ENCODE measurements at places on chromosomes 12 and 14.
A peak's percentile ranks its signal among the peaks of the same experiment; 100 is the strongest.

- no peak for DNase-seq
Observed at GRCh38 chr14:27243365-27243764, 645.5 kb upstream of the NOVA1 start.

DNA sequence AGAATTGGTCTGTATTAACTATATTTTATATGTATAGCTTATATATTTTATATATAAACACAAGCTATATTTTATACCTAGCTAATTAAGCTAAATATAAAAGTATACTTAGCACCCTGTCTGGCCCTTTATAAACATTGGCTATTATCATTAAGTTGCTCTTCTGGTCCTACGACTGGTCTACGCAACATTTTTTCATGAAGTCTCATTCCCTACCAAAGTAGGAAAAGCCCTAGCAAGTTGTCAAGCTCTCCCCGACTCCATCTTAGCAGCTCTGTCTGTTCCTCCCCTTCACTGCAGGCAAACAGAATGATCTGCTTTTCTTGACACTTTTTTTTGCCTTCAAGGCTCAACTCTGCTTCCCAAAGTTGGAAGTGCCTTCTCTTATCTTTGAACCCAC lies 36.7 kb upstream of the ELK3 start:
- DNase-seq, result no peak

- DNase-seq, result no peak
Observed at GRCh38 chr12:2248087-2248900, 195.5 kb downstream of the CACNA1C start.

- DNase-seq, result no peak
Observed at GRCh38 chr14:54727929-54728328, 161.0 kb downstream of the SAMD4A start.

DNA sequence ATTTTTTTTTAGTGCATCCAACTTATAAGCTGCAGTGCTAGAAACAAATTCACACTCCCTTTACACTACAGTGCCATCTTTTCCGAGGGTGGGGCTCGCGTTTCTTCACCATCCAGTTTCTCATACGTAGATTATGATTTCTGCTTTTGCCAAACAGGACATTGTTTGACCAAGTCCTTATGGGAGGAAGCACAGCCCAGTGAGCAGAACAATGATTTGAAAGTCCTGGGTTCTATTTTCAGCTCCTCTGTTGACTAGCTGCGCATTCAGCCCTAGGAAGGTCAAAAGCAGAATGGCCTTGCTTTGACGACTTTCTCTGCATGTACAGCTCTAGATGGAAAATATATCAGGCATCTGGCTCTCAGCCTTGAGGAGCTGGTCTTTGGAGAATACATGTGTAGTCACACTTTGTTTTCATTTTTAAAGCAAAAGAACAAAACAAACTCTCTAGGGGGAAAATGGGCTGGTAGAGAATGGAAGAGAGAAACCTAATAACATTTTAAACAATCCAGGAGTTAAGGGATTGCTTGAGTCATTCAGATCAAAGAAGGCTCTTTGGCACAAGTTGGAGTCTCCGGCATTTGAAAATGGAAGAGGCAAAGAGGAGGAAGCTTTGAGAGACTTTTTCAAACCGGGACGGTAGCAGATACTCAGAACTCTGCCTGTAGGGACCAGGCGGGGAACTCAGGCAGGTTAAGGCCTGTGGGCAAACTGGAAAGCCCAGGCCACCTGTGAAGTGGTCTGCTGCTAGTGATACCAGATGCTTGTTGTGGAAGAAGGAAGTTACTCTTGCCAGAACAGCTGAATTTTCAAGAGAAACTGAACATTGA lies 257.3 kb upstream of the PLEKHG7 start:
- DNase-seq, result no peak

DNA sequence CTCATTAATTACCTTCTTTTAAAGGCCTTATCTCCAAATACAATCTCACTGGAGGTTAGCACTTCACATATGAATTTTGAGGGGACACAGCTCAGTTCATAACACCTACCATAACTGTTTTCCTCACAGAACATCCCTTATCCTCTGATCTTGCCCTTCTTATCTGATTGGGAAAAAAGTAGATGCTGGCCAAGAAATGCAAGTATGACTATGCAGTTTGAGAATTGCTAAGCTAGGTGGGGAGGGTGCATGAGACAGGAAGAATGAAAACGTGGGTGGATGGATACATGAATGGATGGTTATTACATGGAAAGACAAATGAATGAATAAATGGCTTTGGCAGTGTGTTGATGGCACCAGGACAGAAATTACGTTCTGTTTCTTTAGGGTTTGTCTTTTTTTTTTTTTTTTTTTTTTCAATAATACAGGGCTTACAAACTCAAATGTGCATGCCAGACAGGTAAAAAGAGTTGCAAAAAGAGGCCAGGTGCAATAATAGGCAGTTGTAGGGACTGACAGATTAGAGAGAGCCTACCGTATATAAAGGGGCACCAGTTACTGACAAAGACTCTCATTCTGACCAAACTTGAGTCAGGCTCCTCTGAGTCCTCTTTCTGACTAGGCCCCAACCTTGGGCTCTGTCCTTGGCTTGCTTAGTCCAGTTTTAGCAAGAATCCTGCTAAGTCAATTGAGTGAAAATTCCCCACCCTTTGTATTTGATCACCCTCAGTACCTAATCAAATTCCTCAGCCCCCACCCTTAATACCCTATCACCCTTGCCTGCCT lies 304.9 kb downstream of the ZFP36L1 start:
- DNase-seq, result no peak

DNA sequence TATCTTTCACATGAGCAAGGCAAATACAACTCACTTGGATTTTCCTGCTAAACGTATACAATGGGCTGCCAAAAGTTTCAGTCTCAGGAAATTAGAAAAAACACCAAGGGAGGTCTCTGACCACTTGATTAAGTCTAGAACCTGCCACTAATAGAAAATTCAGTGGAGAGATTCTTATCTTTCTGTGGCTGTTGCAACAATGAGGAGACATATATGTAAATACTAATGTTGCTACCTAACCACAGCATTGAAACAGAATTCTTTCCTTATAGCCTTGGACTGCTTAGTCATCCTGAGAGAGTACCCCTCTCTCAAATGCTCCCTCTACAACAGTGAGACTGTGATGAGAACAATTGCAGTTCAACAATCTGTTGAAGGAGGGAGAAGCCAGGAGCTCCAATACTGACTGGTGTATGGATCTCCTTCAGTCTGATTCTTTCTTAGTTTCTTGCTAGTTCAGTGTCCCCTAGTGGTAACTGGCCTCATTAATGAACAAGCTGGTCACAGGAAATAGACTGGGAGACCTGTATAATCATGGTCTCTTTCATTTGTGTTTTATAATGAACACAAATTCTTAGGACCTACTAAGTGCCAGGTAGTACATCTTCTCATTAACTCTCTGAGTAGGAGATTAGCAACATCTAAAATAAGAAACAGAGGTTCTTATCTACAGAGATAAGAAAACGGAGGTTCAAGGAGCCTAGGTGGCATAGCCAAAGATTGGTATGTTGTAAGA lies 164.5 kb downstream of the SLC38A4 start:
- DNase-seq, result no peak

- no peak for DNase-seq
Observed at GRCh38 chr12:113852695-113853490, 113.2 kb downstream of the RBM19 start.

DNA sequence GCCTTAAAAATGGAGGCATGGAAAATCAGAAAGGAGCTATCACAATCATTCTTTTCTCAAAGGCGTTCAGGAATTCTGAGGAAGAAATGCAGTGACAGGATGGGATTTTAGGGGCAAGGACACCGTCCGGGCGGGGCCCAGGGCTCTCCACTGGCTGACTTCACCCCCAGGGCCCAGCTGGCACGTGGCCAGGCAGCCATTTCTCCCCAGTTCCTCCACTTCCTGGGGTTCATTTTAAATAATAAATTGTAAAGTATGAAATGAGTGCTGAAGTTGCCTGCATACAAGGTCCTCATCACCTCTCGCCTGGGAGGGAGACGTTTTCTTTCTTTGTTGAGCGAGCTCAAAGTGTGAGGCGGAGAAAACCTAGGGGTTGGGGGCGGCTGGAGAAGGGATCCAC lies 73.8 kb downstream of the WDR20 start:
- DNase-seq, result no peak

- no peak for DNase-seq
Observed at GRCh38 chr12:2264651-2265232, 212.0 kb downstream of the CACNA1C start.

DNA sequence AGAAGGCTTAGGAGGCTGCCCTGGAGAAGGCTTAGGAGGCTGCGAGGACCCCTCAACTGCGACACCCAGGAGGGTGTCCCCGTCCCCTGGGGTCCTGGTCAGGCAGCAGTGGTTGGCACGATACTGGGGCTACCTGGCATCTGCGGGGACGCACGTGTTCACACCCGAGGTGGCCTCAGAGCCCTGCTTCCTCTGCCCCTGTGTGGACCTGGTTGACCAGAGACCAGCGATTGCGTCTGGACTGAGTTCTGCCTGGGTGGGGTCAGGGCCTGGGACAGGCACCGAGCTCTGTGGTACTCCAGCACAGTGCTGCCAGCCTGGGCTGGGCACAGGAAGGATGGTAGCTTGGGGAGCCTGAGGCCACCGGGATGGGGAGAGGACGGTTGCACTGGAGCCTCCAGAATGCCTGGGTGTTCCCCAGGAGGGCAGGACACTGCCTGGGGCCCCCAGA lies 735 bp downstream of the ASPG start:
- no peak for DNase-seq

DNA sequence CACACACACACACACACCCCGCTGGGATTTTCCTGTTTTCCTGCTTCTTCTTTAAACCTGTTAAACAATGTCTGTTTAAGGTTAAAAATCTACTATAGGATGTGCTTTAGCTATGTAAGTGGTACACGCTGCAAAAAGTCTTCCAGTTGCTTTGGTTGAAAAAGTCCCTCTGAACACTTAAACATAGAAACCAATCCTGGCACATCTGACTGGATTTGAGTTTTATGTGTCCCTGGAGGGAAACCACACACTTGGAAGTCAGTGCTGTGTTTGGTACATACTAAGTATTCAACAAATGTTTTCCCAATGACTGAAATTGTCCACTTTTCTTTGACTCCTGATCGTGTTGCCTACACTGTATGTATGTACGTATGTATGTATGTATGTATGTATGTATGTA lies 22.0 kb downstream of the CFL2 start:
- no peak for DNase-seq

DNA sequence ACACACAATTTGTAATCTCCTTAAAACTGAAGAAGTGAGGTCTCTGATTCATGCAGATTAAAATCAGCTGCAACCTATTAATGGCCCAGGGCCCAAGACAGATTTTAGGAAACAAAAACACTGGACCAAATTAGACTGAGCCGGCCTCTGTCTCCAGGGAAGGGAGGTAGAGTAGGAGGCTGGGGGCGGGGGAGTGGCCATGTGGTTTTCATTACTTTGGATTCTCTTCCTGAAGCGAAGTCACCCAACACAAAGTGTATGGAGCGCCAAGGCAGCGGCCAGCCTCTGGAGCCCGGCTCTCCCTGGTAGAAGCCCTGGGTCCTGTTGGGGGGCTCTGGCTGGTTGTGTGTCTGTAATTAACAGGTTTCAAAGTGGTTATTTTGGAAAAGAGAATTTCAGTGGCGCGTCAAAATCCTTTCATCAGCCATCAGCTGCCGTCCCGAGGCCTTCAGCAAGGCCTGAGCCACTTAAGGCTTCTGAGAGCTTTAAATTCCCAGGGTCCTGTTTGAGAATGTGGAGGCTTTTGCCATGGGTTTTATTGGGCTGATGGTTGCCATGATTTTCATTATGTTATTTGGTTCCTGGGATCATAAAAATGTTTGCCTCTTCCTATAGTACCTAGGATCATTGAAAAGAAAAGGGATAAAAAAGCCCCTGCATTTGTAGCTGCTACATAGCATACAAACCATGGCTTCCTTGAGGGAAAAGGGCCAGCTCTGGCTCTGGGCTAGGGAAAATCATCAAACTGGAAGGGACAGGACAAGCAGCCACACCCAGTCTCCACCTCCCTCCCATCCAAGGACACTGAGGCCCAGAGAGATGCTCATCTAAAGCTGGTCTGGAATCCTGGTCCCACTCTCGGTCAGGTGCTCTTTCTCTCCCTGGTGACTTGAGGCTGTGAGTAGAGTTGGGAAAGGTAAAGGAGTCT lies 282.4 kb downstream of the ZFP36L1 start:
- no peak for DNase-seq

DNA sequence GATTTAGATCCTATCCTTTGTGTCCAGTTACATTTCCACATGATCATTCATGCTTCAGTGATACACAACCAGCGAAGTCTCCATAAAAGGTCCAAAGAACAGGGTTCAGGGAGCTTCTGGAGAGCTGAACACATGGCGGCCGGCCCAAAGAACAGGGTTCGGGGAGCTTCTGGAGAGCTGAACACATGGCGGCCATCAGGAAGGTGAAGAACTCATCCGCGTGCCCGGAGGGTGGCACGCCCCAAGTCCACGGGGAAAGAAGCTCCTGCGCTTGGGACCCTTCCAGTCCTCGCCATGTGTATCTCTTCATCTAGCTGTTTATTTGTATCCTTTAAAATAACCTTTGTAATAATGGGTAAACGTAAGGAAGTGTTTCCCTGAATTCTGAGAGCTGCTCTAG lies 91.9 kb upstream of the FLRT2 start:
- DNase-seq, result no peak

- DNase-seq, result no peak
Observed at GRCh38 chr14:24947131-24947530, 102.8 kb downstream of the STXBP6 start.

- no peak for DNase-seq
Observed at GRCh38 chr14:99522457-99522891, 41.3 kb downstream of the CCNK start.

DNA sequence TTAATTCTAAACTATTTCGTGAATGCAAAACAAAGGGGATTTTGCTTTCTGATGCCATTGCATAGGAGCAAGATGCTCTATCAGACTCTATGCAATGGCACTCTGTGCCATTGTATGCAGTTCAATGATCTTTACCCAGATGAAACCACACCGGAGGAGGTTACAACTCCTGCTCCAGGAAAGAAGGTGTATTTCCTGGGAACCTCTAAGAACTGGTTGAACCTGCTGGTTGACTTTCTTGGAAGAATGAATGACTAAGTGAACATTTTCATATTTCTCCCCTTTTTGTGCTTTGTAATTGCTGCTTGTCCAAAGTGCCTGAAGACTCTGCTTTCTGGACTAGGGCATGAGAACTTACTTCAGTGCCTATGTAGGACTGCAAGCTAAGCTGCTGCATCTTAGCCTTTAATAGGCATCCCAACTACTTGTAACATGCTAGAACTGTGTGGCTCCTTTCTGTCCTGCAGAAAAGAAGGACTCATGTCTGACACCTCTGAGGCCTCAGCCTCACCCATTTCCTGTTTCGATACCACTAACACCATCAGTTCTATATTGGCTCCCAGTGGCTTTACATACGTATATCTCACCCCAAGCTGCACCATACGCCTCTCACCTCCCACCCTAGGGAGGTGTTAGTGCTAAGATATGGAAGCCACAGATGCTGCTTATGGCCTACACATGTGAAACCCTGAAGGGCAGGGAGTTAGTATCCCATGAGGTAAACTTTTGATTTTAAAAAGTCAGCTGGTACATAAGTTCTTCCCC lies 193.5 kb upstream of the CNOT2 start:
- no peak for DNase-seq

- DNase-seq, result no peak
Observed at GRCh38 chr14:56005191-56006053, 112.8 kb upstream of the PELI2 start.

GRCh38 chr12:68675101-68675842 lies 11.5 kb upstream of the NUP107 start:
- DNase-seq, result peak; percentile 53

GRCh38 chr12:1843641-1844005 lies 23.3 kb downstream of the LRTM2 start:
- no peak for DNase-seq

- no peak for DNase-seq
Observed at GRCh38 chr12:2582631-2583030, 212.1 kb upstream of the FKBP4 start.

- DNase-seq, result no peak
Observed at GRCh38 chr12:13023811-13024530, 20.2 kb upstream of the FAM234B start.

Measured in stimulated activated CD4-positive, alpha-beta T cell treated with anti-CD3 and anti-CD28 coated beads, Interleukin-4, amount 100 ng/mL, for 4 hours (primary cell).